ENCODE measurements at places on chromosomes 2 and 18. TPM values are rescaled to one million over a fixed set of nuclear protein-coding genes. Genes with fewer than 3 reads are reported as not detected.
A peak's percentile ranks its signal among the peaks of the same experiment; 100 is the strongest.

Gene MYL1
- not detected for total RNA-seq

Gene TSGA10
- 28.3 TPM for total RNA-seq

GRCh38 chr2:172745636-172746035 lies 10.0 kb downstream of the RAPGEF4 start:
- no peaks in the 10 kb centered on the region for H3K27me3 ChIP-seq
- H3K4me1 ChIP-seq, result no peaks in the 10 kb centered on the region
- no peak overlapping the region for H3K27ac ChIP-seq
- no peak overlapping the region for H3K4me3 ChIP-seq

DNA sequence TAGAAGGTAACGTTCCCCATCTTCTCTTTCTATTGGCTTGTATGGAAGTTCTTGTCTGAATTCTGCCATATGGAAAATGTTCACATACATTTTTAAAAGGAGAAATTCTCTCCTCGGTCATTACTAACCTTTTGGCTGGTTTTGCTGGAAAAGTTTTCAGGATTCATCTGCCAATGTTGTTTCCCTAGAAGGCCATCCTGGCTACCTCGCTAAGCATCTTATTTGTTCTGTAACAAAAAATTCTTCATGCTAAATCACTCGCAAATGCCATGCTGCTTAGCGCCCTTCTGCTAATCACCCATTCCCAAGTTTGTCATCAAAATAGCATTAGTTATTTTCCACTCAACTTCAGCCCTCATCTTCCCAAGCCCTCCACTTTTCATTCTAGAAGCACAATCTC lies 262.0 kb downstream of the SLC8A1 start:
- H3K4me1 ChIP-seq, result no peaks in the 10 kb centered on the region
- no peak overlapping the region for H3K27ac ChIP-seq
- H3K36me3 ChIP-seq, result no peaks in the 10 kb centered on the region
- no peaks in the 10 kb centered on the region for H3K27me3 ChIP-seq
- no peak for DNase-seq
- no peak overlapping the region for H3K4me3 ChIP-seq

- peaks cover 18% of the 10 kb centered on the region for H3K4me1 ChIP-seq
- DNase-seq, result no peak
- no peak overlapping the region for H3K4me3 ChIP-seq
- no peaks in the 10 kb centered on the region for H3K36me3 ChIP-seq
- no peak overlapping the region for H3K27ac ChIP-seq
Measured at GRCh38 chr2:60486067-60486466, 67.4 kb downstream of the BCL11A start.

- H3K4me3 ChIP-seq, result peak overlapping the region; percentile 49
- no peak overlapping the region for H3K27ac ChIP-seq
- no peaks in the 10 kb centered on the region for H3K36me3 ChIP-seq
- DNase-seq, result peak; percentile 84
Measured at GRCh38 chr18:5894611-5895298, 567 bp downstream of the TMEM200C start.
